Mucosa of gallbladder (tissue), 1 donor: ENCODE measurements at places on chromosomes 4 and X.

DNA sequence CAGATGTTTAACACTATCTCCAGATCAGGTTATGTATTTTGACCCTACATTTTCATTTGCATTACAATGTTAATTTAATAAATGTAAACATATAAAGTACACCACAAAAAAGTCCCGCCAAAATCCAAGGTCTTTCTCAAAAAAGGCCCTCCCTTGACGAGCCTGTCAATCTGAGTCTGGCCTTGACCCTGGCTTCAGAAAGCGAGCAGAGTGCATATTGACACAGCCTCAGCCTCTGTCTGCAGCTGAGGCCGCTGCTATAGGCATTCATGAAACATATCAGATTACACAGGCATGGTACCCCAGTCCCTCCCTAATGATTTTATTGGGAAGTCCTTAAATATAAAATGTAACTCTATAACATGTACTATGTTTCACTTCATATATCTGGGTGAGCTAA lies 6.2 kb downstream of the MBNL3 start:
- DNase-seq = no peak

DNA sequence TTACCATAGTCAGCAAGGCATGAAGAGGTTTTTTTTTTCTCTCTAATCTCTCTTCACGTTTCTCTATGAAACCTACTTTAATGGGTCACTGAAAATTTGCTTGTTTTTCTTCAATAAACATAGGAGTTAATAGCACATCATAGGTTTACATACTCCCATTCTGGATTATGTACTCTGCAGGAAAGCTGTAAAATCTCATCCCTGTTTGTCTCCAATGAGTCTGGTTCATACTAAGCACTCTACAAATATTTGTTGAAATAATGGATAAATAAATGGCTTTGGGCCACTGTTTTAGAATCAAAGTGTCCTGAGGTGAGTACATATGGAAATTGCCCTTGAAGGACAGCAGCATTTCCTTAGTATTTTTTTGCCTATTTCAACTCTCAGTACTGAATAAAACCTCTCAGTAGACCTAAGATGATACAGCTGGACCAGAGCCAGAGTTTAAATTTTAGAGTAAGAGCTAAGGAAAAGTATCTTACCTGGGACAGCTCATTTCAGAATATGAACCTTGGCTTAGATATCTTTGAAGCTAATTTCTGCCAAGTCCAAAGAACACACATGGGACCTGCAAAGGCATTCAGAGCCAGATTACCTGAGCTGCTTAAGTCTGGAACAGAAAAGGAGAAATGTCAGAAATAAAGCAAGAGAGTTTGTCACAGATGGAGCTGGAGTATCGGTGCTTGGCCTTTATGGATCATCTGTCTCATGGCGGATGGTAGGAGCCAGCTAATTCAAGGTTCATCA lies 34.4 kb downstream of the PF4 start:
- DNase-seq = no peak

DNA sequence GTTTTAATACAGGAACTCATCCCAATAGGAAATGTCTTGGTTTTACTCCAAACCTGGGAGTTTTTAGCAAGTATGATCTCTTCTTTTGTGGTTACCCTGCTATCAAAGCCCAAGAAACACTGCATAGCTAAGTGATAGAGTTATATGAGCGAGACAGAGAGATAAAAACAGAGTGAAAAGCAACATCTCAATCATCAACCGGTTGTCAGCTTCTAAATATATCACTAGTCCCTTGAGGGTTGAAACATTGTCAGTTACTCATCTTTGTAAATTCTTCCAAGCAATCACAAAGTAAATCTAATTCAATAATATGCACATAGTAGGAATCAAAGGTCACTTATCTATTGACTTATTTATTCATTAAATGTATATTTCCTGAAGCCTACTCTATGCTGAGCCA lies 483.9 kb downstream of the IDS start:
- DNase-seq = no peak

- no peak for DNase-seq
Measured at GRCh38 chr4:186096681-186097165, 7.8 kb upstream of the FAM149A start.
